H54 (cell line): ENCODE measurements at places on chromosomes 16 and 17.

GRCh38 chr17:35368081-35368830 is 5.2 kb downstream of the SLFN11 start:
- DNase-seq, result no peak

DNA sequence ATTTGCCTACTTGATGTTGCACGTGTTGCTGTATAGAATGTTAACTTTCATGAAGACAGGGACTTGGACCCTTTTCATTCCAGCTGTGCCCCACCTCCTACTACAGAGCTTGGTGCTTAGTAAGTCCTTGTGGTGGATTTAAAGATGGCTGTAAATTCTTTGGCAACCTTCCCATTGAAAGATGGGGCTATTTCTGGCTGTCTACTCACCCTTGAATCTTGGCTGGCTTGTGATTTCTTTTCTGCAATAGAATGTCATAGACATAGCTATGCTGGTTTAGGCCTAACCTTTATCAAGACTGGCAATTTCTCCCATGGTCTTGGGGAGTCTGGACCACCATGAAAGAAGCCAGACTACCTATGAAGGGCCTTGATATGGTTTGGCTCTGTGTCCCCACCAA is 59.0 kb downstream of the ACSM2A start:
- no peak for DNase-seq

- DNase-seq, result no peak
Measured at GRCh38 chr16:85506635-85506911, 106.5 kb upstream of the GSE1 start.

DNA sequence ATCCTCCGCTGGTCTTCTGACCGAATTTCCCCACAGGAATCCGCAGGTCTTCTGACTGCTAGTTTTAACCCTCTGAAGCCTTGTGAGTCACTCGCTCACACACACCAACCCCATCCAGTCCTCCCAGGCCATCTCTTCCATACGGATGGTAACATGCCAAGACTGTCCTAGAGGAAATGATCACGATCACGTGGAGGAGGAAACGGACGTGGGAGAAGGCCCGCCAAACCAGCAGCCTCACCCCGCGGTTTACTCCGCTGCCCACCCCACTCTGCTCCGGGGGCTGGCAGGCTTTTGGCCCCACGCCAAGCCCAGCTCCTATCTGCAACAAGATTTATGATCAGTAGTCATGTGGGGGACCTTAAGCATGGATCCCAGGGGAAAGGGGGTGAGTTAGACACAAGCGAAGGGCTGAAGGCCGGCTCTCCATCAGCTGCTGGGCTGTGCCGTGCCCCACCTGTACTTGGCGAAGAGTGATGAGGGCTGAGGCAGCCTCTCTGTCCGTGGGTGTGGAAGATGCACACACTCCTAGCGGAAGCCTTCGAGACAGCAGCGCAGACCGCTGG is 1.5 kb upstream of the FAAP100 start:
- peak; percentile 93 for DNase-seq

GRCh38 chr17:8438441-8438840 is 2.8 kb downstream of the NDEL1 start:
- DNase-seq, result no peak

GRCh38 chr16:59148056-59148768 is 414.1 kb upstream of the GOT2 start:
- DNase-seq, result no peak

GRCh38 chr16:89448656-89449055 is 41.7 kb downstream of the ANKRD11 start:
- no peak for DNase-seq

- DNase-seq, result no peak
Measured at GRCh38 chr16:73255031-73255430, 207.1 kb upstream of the ZFHX3 start.

DNA sequence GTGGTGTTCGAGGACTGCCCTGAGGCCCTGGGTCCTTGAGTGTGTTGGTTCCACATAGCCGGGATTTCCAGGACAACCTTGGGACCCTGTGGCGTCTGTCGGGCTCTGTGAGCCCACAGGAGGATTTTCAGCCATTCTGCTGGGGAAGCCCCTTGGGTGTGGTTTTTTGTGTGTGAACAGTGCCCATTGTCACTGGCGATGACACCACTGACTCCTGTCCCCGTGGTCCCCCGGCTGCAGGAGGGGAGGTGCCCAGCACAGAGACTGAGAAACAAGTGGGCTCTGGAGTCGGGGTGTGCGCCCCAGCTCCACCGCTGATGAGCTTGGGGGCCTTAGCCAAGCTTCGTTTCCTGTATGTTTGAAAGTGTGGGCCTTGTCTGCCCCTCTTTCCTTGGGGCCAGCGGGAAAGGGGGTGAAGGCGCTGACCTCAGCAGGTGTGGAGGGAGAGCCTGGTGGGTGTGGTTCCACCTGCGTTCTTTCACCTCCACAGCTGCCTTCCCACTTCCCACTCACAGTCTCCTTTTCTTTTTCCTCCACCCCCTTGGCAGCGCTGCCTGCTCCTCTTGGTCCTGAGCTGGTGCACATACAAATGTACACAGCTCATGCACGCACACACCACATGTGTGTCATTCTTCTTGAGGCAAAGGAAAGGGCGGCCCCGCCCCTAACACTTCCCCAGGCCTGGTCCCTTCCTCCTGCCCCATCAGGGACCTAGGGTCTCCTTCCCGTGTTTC is 16.1 kb downstream of the MGRN1 start:
- no peak for DNase-seq

DNA sequence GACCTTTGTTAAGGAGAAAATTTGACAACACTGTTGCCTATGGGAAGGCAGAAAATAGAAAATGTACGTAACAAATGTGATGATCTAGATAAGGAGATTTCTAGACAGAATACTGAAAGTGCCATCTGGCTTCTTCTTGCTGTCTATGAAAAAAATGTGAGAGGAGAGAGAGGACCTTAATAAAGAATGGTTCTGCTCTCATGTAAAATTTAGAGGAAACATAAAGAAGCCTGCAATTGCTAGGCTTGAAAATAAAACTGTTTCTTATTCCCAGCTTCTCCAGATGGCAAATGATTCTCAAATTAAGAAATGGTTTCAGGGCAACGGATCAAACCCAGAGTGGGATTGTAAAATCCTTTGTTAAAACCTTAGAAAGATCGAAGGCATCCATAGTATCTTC is 128.5 kb downstream of the CDK5R1 start:
- DNase-seq, result no peak

- DNase-seq, result no peak
Measured at GRCh38 chr16:521381-522210, 5.9 kb upstream of the CAPN15 start.

DNA sequence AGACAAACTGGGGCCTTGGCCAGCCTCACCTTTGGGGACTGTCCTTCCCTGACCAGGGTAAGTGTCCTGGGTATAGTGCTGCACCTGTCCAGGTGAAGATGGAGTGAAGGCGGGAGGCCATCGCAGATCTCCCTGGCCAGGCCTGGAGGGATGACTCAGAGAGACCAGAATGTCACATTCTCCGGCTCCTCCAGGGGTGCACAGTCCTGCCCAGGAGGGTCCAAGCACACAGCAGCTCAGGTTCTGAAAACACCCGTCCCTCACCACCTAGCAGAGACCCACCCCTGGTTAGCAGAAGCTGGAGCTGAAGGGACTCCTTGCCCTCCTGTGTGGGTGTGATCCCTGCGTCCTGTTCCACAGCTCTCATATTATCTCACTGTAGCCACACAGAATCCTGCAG is 21.9 kb downstream of the FA2H start:
- no peak for DNase-seq

DNA sequence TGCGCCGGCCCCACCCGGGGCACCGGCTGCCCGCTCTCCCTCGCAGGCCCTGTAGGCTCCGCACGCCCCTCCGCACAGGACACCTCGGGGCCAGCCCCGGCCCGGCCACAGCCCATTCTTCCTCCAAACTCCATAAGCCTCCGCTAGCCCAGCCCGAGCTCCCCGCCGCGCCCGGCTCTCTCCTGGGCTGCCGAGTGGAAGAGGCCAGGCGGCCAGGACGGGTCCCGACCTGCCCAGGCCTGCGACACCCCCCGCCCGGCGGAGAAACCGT is 397 bp downstream of the NCOR1 start:
- peak; percentile 33 for DNase-seq

- DNase-seq, result peak; percentile 80
Measured at GRCh38 chr17:57442914-57443571, 186.7 kb downstream of the MSI2 start.

GRCh38 chr17:28317966-28318758 is 838 bp upstream of the TMEM97 start:
- DNase-seq, result no peak

DNA sequence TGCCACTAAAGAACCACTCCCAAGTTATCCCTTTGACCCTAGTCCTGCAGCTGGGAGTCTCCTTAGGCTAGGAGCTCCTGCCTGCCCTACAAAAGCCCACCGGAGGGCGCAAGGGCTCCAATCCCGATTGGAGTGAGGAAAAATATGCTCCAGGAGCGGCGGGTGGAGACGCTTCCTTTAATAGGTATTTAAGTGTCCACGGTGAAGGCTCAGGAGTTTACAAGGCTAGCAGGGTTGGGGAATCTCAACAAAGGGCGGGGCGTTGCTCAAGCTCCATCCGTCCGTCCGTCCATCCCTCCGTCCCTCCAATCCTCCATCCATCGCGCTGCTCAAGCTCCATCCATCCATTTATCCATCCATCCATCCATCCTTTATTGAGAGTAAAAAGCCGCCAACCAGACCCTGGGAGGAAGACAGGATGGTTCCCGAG is 556 bp upstream of the SPNS1 start:
- DNase-seq, result peak; percentile 71

DNA sequence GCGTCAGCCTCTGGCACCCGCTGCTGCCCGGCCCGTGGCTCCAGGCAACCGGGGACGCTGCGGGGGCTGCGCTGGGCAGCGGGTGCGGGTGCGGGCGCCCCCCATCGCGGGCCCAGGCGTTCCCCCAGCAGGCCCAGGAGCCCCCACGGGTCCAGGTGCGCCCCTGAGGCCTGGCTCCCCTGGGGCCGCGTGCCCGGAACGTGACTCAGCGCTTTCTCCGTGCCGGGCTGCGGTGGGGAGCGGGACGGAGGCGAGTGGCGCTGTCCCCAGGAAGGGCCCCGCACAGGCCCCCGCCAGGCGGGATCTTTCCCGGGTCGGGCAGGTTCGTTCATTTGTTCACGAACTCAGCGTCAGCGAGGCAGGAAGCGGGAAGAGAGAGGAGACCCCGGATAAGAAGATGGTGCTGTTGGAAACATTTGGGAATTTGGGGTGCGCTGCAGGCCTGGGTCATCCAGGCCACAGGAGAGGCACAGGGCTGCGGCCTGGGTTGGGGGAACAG is 18.4 kb upstream of the EXOC7 start:
- DNase-seq, result no peak

GRCh38 chr16:11389631-11390565 is 44.6 kb downstream of the RMI2 start:
- no peak for DNase-seq

DNA sequence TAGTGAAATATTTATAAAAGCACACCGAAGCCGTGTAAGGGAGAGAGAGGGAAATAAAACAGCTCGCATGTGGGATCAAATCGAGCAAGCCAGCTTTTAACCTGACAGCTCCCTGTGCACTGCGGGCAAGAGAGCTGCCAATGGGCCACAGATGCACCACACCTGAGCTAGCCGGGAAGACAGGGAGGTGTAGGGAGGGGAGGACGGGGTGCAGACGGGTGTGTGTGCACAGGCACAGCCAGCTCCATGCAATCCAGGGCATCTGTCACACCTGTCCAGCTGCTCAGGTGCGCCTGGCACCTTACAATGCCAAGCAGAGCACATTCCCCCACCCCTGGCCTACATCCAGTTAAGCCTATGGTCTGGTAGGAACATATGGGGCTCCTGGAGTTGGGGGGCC is 70.0 kb downstream of the C16orf78 start:
- no peak for DNase-seq

DNA sequence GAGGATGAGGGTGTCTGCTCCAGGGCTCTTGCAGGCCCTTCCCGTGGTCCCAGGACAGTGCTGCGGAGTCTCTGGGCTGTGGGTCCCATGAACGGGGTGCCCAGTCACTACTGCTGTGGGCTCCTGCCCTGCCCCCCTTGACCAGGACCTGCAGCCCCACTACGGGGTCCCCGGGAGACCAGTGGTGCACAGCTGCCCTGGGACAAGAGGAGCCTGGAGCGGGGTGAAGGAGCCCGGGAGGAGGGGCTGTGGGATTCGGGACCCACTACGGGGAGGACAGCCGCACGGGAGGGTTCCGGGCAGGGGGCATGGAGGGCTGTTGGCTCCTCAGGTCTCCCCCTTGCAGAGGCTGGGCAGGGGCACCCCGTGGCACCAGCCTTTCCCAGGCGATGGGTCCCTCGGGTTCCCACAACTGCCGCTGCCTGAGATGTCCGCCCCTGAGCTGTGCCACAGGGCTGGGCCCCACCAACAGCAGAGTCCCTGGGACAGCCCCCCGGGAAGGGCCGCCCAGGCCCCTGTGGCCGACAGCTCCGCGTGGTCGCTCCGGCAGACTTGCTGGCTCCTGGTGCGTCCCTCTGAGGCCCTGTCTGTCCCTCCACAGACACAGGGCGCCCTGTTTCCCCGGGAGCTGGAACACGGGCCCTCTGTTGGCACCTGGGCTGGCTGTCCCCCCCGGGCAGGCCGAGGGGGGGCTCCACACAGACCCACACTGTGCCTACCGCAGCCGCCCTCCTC is 52.1 kb upstream of the GNG13 start:
- no peak for DNase-seq

DNA sequence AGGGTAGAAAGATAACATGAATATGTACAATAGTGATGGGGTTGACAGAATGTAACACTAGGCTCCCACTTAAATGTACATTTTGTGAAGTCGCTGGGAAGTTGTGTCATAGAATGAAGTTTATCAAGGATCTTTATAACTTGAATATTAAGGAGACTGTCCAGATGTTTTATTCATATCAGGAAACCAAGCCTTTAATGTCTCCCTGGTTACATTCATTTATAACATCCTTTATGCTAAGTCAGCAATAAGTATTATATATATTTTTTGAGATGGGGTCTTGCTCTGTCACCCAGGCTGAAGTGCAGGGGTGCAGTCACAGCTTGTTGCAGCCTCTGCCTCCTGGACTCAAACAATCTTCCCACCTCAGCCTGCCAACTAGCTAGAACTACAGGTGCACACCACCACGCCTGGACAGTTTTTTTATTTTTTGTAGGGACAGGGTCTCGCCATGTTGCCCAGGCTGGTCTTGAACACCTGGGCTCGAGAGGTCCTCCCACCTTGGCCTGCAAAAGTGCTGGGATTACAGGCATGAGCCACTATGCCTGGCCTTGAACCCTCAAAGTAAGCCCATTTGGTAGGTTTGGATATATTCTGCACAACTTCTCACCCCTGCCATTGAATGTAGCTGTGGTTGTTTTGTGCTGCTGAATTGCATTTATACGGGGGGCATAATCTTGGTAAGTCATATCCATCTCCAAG is 14.1 kb downstream of the CLTC start:
- no peak for DNase-seq

GRCh38 chr17:57676543-57676942 is 68.6 kb downstream of the CCDC182 start:
- DNase-seq, result no peak
